ENCODE measurements at places on chromosomes 13 and 19.

GRCh38 chr13:53782488-53782961 lies 753.9 kb downstream of the OLFM4 start:
- DNase-seq: no peak

GRCh38 chr13:57409656-57410055 lies 221.9 kb upstream of the PCDH17 start:
- DNase-seq: no peak

GRCh38 chr13:47518530-47518929 lies 482.5 kb downstream of the SUCLA2 start:
- no peak for DNase-seq

GRCh38 chr19:8905342-8905741 lies 73.2 kb downstream of the MBD3L1 start:
- no peak for DNase-seq

- DNase-seq: no peak
These were observed 1433.0 kb downstream of the UQCRFS1 start for GRCh38 chr19:27779954-27780353.

DNA sequence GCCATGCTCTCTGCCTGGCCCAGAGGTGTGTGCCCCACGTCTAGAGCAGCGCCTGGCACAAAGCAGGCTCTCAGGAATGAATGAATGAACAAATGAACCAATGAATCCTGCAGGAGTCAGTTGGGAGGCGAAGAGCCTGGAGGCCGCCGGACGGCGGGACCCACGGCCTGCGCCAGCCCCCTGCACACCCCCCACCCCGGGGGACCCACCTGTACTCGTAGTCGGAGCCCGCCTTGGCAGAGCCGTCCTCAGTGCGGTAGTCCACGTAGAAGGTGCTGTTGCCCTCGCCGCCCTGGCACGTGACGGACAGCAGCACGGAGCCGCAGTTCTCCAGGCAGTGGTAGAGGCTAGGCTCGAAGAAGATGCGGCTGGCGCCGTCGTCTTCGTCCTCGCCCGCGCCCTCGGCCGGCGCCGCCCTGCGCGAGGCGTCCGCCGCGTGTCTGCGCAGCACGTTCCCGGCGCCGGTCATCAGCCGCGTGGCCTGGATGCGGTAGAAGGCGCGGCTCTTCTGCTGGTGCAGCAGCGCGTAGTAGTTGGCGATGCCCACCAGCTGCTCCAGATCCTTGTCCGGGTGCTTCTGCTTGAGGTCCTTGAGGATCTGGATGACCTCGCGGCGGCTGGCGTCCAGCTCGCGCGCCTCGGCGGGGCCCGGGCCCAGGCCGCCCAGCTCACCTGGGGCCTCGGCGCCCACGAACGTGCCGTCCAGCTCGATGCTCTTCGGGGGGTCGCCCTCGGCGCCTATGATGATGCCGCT lies 14.8 kb downstream of the SLC8A2 start:
- no peak for DNase-seq

DNA sequence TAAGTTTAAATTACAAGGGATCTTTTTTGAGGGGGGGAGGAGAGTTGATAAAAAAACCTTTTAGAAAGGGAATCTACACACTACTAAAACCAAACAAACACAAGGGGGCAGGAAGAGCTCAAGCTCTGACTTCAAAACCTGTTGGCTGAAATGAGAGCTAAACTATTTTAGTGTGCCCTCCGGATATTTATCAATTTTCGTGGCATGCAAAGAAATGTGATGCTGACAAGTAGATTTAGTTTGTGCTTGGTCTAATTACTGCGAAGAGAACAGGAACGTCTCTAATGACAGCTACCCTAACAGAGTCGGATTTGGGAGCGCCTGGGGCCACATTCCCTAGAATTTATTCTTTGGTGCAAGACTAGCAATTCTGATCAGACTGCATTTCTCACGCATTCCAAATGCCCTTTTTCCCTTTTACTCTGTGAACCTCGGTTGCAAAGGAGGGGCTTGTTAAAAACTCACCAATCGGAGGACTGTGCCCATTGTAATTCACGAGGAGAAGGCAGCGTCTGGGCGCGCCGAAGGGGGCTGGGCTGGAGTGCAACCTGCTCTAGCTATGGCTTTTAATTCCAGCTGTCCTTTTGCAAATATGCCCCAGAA lies 802 bp upstream of the FREM2 start:
- no peak for DNase-seq

DNA sequence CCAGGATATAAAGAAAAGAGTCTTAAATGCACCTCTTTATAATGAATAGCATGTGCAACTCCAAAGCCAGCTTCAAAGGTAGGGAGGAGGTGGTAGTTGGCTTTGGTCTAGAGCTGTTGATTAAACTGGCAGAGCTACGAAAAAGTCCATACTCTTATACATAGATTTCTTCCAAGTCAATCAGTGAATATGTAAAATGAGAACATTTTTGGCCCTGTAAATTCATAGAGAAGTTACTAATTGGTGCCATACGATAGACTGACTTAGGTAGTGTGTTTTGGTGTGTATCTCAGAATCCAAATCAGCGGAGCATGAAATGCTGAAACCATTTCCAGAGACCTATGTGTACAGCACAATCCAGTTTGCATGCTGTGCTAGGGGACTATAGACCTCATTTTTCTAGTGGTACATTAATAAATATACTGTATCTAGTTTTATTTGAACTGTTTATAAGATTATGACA lies 17.1 kb upstream of the DPY19L3 start:
- no peak for DNase-seq

GRCh38 chr13:37123337-37123736 lies 17.9 kb upstream of the CSNK1A1L start:
- DNase-seq: no peak

- DNase-seq: no peak
These were observed 5.0 kb upstream of the TEX29 start for GRCh38 chr13:111315347-111315995.

- DNase-seq: no peak
These were observed 86.7 kb downstream of the MBNL2 start for GRCh38 chr13:97308735-97309429.

GRCh38 chr19:45245334-45245787 lies at the start of gene EXOC3L2:
Gene EXOC3L2, minus strand, starts transcription at chr19:45245407. Its CDS starts 6,362 bp downstream, at chr19:45239045.
- DNase-seq: no peak

GRCh38 chr19:14475251-14476073 lies at the start of gene PTGER1:
Gene PTGER1, minus strand, starts transcription at chr19:14475354. Its CDS starts 1,034 bp downstream, at chr19:14474320.
- no peak for DNase-seq

GRCh38 chr13:25232937-25233515 lies 54.3 kb downstream of the MTMR6 start:
- no peak for DNase-seq

GRCh38 chr13:33940256-33940655 lies 122.3 kb downstream of the RFC3 start:
- no peak for DNase-seq

DNA sequence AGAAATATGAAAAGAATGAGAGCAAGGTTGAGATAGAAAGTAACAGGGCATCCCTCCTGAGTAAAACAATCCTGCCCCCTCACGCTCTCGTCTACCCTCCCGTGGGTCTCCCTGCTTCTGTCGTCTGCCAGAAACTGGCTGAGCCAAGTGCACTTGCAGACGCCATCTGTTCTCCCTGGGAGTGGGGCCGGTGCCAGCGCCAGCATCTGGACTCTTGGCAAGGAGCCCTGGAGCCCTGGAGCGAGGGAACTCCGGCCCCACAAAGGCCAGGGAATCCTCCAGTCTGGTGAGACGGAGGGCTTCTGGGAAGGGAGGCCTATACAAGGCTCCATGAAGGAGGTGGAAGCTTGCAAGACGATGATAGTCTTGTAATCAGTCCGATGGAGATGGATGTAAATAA lies 2.3 kb upstream of the TMEM91 start:
- DNase-seq: no peak

DNA sequence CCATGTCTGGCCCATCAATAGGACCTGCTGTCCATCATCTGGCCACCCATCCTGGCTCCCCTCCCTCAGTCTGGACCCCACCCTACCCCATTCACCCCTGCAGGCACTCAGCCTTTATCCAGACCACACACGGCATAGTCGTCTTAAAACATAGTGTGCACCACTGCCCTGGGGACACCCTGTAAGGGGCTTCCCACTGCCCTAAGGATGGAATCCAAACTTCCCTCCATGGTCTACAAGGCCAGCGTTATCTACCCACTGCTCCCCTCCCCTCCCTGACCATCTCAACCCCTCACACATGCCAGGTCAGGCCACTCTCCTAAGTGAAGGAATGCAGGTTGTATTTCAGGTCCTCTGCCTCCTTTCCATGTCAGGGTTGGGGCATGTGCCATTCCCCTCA lies 352.7 kb upstream of the ZNF507 start:
- DNase-seq: no peak

DNA sequence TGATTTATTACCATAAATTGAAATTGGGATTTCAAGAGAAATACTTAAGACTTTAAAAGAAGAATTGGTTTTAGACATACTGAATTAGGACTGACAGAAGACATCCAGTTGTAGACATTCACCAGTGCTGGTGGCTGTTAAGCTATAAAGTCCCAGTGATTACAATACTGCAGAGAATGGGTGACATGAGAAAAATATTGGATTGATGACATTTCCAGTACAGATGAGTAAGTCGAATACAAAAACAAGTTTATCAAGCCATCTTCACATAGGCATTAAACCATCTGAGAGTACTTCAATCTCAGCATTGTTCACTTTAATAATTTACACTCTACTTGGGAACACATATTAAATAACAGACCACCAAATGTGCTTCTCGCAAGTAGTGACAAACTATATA lies 66.8 kb downstream of the TBC1D4 start:
- DNase-seq: no peak

DNA sequence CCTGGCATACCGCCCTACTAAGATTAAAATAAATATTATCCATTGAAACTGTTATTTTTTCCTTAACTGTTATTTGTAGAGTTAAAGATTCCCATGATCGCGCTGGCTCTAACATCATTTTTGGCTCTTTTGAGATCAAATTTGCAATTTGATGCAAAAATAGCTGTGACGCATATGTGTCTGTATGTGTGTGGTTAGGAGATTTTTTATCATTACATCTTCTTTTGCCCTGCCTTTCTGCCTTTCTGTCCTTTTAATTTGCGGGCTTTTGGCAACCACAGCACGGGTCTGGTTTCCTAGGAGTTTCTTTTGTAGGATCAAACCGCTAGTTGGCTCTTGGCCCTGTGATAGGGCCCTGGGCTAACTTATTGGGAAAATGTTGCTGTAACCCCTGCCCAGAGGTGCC lies 37.3 kb upstream of the ALOX5AP start:
- DNase-seq: no peak

DNA sequence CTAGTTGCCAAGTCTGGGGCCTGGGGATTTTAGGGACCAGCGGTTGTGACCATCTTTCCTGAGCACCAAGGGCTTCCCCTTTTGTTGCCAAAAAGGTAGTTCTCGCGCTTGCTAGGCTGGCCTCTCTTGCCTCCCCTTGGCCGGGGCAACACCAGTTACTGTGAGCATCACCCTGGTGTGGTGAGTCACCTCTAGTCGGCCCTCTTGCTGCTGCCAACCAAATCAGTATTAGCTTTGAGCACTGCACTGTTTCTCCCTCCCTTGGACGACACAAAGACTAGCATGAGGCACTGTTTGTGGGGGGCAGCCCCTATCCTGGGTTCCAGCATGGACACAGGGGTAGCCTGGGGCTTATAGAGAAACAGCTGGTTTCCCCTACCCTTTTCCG lies 6.9 kb downstream of the SYDE1 start:
- no peak for DNase-seq

DNA sequence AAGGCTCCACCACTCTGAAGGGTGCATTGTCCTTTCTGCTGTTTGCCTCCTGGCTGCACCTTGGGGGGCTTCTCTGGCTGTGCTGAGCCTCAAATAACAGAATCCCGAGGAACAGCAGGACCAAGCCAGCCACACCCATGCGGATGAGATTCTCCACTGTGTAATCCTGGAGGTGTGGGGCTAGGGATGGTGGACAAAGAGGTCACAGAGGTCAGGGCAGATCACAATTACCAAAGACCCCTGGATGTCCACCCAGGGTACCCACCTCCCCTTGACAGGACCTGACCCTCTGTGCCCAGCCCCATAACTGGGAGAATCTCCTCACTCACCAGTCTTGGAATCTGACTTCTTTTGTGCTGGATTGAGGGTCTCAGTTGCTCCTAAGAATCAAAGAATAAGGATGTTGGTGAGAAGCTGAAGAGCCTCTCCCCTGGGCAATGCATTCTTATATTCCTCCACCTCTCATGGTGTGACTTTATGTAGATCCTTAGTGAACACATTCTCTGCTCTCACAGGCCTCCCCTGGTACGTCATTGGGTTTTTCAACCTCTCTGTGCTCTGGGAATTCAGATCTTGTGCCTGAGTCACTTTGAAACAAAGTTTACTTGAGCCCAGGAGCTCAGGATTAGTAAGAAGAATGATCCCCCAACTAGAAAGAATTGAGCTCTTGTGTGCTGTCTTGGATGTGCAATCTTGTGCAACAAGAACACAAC lies 5.2 kb downstream of the LILRA4 start:
- DNase-seq: no peak

DNA sequence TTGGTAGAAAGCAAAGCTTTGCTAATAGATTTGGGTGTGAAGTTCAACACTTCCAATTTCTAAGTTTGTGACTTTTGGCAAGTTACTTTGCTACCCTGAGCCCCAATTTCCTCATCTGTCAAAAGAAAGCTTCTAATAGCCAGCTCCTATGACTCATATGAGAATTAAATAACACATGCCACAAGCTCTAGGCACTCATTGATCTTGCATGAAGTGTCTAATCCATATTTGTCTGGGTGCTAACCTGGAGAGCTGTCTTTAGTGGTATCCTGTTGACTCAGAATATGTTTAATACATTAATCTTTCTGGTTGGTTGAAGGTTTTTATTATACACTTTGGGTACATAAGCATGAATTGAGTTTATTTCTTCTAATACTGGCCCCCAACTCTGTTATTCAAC lies 188.8 kb downstream of the POSTN start:
- no peak for DNase-seq

DNA sequence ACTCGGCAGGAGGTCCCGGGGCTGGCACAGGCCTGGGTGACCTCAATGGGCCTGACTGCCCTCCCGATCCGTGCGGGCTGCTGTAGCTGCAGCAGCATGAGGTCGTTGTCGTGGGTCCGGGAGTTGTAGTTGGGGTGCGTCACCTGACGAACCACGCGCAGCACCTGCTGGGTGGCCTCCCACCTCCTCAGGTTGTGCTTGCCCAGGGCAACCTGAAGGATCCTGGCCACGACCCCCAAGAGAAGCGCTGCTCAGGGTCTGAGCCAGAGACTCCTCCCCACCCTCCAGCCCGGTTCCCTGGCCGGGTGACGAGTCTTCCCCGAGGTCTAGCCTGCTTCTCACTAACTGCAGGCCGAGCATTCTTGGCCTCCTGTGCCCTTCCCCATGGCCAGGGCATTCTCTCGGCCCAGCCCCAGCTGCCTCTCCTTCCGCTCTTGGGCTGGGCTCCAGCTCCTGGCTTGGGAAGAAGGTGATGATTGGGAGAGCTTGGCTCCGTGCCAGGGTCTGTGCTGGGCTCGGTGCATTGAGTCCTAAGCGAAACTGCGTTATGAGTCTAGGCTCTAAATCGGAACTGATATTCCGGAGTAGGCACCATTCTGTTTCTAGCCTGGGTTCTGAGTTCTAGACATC lies 3.1 kb downstream of the KLK14 start:
- DNase-seq: no peak

GRCh38 chr19:46859637-46860124 lies 1.1 kb upstream of the ARHGAP35 start:
- no peak for DNase-seq

- no peak for DNase-seq
These were observed 155.0 kb downstream of the POSTN start for GRCh38 chr13:37443538-37443937.

Measured in activated CD8-positive, alpha-beta memory T cell treated with anti-CD3 and anti-CD28 coated beads for 48 hours (primary cell).